ENCODE measurements at places on chromosomes 1 and 21.

DNA sequence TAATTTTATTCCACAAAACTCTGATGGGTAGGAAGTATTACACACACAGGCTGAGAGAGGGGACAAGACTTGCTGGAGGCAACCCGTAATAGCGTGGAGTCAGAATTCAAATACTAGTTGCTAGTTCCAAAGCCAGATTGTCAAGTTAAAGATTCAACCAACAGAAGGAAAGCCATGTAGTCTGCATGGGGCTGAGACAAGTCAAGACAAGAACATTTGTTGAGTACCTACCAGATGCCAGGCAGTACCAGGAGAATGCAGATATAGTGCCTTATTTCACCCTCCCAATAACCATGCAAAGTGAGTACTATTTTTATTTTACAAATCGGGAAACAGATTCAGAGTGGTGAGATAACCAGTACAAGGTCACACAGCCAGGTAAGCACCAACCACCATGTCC lies 110.4 kb upstream of the SPATA6 start:
- no peak for DNase-seq

DNA sequence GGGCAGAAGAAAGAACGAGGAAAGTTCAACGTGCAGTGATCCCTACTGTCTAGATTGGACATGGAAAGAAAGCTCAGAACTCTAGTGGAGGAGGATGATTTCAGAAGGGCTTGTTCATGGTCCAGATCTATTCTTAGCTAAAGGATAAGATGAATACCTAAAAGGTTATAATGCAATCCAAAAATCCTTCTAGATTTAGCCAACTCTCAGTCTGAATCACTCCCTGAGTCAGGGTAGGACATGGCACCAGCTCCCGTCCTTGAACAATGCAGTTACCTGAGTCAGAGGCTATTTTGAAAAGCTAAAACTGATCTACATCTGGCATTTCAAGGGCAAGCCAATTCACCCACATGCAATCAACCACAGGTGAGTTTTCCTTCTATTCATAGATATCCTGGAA lies 38.8 kb upstream of the HIVEP3 start:
- no peak for DNase-seq

DNA sequence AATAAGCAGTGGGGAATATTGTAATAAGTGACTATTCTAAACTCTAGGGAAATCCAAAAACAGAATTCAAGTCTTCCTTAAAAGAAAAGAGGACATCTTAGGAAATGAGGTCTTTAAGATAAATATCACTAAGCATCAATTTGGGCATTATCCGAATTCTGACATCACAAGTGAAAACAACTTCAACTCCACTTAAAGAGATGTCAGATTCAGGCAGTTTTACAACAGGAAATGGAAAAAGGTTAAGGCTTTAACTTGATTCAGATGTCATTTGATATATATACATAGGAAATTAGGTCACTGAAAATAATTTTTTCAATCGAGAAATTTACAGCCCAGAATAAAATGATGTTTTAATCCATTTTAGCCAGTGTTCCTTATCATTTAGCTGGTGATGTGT lies 435.4 kb downstream of the SETD4 start:
- no peak for DNase-seq

DNA sequence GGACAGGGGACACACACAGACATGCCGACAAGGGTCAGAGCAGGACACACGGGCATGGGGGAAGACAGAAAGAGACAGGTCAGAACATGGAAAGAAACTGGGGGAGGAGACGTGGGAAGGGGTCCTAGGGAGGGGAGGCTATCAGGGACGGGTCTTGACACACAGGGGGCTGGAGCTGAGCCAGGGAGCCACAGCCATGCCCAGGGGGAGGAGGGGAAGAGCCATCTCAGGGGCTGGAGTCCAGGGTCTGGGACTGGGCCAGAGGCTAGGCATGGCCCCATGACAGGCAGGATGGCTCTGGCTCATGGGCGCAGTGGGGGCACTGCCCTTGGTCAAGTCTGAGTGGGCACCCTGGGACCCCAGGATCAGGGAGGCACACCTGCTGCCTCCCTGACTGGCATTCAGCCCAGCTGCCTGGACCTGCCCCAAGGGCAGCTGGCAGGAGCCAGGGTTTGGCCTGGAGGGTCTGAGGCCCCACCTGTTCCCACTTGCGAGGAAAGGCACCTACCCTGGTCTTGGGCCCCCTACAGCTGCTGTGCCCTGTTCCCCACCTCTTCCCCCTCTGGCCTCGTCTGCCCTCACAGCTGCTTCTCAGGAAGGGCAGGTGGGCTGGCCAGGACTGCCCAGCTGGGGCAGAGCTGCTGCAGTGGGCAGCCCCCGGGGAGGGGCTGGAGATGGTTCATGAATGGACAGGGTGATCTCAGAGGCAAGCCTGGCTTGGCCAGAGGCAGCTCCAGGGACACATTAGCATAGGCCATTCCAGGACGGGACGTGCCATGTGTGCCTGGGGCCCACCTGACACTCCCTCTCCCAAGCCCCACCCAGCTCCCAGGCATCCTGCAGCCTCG lies 42.9 kb downstream of the HSPG2 start:
- no peak for DNase-seq

DNA sequence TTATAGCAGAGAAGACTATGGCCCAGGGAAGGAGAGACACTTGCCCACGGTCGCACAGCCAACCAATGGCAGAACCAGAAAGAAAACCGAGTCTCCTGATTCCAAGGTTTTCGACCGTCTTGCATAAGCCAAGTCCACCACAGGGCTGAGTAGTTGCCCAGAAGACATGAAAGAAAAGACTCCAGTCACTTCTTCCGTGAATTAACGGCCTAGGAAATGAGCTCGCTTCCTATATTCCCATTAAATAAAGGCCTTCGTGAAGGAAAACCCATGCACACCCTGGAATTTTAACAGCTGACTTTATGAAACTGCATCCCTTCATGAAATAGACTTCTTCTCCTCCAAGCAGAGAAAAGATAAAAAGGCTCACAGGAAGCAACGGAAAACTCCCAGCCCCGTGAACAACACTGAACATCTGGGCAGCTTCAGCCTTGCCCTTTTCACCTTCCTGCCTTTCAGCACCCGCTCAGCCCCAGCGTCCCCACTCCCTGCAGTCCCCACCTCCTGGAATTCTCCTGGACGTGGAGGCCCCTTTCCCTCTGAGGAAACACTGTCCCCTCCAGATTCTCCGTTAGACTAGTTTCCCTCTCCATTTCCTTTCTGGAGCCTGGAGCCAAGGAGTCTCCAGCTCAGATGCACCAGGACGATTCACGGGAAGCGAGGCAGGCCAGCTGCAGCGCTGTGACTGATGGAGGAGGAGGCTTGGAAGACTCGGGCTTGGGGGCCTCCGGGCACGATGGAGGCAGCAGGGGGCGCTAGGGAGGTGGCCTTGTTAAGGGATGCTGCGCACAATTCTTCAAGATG lies 2.7 kb upstream of the MYOC start:
- no peak for DNase-seq

- peak; percentile 27 for DNase-seq
These were observed 37.3 kb downstream of the PABPC4 start for GRCh38 chr1:39539252-39539790.

DNA sequence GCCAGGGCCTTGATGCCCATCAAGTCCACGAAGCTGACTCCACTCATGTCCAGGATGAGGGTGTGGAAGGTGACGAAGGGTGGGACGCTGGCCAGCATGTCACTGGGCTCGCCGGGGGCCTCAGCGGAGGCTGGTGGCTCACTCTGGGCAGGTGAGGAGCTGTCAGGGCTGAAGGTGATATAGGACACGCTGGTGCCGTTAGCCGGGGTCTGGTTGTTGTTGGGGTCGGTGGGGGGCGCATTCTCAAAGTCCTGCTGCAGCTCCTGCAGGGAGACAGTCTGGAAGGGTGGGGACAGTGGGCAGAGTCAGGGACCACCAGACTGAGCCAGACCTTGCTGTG lies 21.7 kb downstream of the SLC26A9 start:
- no peak for DNase-seq

- no peak for DNase-seq
These were observed 90.0 kb downstream of the MACF1 start for GRCh38 chr1:39294531-39294930.

DNA sequence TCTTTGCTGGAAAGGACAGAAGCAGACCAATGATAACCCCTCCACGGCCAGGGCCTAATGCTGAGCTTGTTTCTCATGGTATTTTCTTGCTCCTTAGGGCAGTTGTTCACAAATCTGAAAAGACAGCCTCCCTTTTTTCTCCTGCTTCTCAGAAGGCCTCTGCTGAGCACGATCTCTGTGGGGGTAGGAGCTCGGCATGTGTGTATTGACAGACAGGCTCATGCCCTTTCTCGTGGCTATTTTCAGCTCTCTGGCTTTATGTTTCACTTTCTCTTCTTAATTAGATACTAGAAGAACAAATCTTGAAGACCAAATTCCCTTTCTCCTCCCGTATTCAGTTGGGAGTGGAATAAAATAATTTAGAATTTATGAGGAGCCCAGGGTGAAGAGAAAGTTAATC lies 768 bp upstream of the RIIAD1 start:
- peak; percentile 27 for DNase-seq

DNA sequence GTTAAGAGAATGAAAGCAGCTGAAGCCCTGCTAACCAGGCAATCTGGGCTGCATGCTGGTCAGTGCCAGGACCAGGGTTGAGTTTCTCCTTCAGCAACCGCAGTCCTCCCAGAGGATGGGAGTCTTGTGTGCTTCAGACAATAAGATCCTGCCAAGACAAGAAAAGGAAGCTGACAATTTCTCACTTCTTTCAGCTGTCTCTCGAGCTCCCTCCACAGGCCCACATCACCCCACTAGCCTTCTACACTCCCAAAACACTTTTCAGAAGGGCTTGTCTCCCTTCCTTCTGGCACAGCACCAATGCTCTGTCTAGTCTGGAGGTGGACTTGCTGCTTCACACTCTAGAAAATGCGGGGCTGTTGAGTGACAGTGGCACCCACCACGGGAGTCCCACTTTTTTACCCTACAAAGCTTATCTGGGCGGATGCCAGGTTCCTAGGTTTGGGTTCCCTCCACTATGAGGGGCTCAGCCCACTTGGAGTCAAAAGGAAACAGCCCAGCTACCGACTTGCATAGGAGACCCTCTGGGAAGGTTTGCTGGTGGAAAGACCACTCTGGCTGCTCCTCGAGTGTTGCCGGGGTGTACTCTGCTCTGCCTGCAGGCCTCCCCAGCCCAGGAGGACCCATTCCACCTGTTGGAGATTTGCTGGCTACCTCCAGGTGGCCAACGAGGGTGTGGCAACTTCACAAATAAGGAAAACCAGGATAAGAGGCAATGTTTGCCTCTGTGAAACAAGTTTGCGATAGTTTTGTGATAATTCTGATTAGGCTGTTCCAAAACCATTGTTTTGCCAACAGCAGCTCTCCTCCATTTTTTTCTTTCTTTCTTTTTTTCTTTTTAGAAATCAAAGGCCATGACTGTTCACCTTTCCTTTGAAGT lies 68.9 kb downstream of the TENT5C start:
- DNase-seq, result no peak

- DNase-seq, result no peak
These were observed 173.7 kb downstream of the HIVEP3 start for GRCh38 chr1:41745022-41745421.

DNA sequence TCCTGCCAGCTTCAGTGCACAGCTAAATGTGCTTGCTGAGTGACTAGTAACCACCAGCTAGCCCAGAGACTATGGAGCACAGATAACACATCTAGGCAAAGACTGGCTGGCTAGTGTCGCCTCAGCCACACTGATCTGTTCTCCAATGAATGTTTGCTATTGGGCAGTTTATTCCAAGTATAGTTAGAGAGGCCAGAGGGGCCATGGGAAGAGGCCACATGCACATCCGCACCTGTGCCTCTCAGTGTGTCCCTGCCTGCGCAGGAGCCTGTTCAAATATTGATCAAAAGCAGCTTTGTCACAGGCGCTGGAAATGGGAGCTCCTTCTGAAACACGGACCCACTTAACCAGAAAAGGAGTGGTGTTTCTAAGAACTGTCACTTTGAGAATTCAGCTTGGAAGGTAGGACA lies 51.3 kb upstream of the ATP1A1 start:
- no peak for DNase-seq

DNA sequence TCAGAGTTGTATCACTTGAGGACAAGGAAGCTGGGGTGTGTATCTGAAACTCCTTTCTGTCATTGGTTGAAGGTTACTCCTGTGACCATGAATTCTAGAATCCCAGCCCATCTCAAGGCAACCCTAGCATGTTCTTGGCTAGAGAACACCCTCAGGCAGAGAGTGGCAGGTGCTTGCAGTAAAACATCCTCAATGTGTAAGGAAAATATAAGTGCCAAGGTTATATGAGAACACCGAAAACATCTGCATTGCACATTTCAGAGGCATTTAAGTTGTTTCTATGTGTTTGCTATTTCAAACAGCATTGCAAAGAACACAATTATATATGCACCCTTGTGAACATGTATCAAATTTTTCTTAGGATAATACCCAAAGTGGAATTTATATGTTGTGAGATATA lies 471.9 kb downstream of the USP25 start:
- DNase-seq, result no peak

DNA sequence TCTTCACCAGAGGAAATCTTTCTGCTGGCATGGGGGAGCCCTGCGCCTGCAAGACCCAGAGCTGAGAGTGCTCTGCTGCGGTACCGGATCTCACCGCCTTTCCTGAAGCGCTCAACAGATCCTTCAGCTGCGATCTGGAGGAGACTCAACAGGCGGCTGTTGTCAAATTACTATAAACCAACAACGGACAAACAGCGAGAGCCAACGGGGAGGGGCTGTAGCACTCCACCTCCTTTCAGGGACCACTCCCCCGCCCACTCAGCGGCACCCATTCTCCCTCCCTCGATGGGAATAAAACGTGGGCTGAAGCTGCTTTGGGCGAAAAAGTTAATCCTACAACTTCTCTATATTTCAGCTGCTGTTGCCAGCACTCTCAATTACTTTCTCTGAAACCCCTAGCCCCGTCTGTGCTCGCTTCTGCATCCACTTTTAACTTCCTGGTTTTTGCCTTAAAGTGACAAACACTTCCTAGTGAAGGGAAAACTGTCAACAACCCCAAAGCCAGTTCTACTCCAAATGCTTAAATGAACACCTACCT lies at the start of gene FMO5:
Gene FMO5, minus strand, starts transcription at position 147 of the 538 bp plus-strand sequence. CDS start 310 bp downstream, outside the sequence.
- no peak for DNase-seq

DNA sequence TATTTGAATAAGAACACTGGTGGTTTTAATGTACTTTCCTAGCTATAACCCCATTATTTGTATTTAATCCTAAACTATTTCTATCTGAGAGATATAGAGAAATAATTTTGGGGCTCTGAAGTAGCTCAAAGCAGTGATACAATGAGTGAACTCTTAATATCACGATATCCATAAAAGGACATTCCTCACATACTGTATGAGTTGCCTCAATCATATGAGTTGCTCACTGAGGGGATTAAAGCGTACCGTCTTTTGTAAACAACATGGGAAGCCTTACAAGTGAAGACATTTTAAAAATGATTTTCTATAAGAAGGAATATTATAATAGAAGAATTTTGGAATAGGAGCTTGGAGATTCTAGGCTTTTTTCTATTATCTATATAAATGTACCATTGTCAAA lies 21.5 kb downstream of the BRINP3 start:
- no peak for DNase-seq

- no peak for DNase-seq
These were observed 137.4 kb downstream of the KAZN start for GRCh38 chr1:14735841-14736240.

GRCh38 chr1:225885336-225885735 lies 3.2 kb upstream of the TMEM63A start:
- no peak for DNase-seq
